Stimulated activated CD4-positive, alpha-beta T cell treated with anti-CD3 and anti-CD28 coated beads, Interleukin-1b, Interleukin-23, amount 100 ng/mL, for 1 hour (primary cell): ENCODE measurements at places on chromosomes 2 and 18.

DNA sequence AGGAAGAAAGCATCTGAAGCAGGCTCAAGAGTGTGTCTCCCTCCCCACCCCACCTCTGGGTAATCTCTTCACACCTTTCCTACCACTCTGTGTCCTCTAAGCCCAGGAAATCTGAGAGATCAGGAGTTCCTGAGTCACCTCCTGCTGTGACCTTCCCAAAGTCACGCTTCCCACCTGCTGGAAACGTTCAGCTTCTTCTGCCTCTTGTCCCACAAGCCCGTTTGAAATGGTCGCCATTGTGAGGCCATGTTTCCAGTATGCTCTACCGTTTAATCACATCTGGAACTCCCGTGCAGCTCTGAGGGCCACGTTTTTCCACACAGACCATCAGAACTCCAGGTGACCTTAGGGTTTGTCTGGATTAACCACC, 25.9 kb downstream of the GREB1 start:
- no peak for DNase-seq

GRCh38 chr2:170887896-170888295, 41.2 kb upstream of the GORASP2 start:
- no peak for DNase-seq

DNA sequence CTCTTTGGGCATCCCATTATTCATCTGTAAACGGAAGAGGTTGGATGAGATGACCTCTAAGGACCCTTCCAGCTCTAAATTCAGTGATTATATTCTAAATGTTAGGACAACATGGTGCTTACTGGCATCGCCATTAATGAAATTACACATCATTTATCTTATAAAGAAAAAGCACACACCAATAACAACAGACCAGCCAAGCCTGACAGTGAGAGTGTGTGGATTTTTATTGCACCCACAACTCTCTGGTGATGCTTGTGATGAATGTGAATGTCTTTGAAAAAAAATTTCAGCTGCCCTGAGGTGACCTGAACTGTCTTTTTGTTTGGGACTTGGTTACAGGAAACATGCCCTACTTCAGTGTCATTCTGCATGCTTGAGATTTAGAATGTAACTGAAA, 513.3 kb upstream of the NRP2 start:
- DNase-seq, result no peak

- no peak for DNase-seq
Measured at GRCh38 chr2:64757126-64757525, 103.4 kb upstream of the SERTAD2 start.

- no peak for DNase-seq
Measured at GRCh38 chr2:46500801-46501200, 21.4 kb downstream of the TMEM247 start.

DNA sequence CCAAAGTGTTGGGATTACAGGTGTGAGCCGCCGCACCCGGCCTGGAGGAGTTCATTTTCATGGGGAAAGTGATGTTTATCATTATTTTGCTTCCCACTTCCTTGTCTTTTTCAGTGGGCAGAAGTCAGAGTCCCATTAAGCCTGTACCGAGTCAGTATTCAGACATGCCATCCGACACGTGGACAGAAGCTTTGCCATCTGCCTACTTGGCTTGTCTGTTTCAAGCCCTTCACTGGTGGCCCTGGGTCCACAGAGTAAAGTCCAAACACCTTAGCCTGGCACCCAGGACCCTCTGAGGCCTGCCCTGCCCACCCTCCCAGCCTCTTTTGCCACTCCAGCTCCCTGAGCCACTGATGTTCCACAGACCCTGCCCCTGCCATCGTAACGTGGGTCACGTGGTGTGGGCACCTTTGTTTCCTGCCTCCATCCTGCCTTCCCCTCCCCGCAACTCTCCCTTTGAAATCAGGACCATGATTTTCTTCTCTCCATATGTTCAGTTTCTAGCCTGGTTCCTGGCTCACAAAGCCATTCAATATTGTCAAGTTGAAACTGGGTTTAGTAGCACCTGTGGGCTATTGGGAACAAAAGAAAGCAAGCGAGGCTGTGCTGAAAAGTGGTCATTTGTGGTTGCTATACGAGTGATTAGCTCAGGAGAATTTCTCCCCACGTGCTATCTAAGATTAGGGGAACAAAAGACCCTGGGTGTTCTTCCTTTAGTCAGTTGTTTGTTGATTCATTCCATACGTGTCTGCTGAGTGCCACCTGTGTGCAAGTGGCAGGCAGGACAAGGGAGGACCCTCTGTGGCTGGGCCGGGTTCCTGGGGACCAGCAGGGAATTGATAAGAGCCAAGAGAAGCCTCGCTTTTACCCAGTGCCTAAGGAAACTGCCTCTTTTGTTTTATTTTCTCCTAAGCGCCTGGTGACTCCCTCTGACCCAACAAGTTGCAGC, 5.1 kb upstream of the ODC1 start:
- DNase-seq, result no peak

- no peak for DNase-seq
Measured at GRCh38 chr2:166647935-166648334, 153.9 kb upstream of the SCN7A start.

- DNase-seq, result no peak
Measured at GRCh38 chr18:14189858-14190257, 57.6 kb upstream of the ZNF519 start.
